ENCODE measurements at places on chromosomes 2 and 18.

DNA sequence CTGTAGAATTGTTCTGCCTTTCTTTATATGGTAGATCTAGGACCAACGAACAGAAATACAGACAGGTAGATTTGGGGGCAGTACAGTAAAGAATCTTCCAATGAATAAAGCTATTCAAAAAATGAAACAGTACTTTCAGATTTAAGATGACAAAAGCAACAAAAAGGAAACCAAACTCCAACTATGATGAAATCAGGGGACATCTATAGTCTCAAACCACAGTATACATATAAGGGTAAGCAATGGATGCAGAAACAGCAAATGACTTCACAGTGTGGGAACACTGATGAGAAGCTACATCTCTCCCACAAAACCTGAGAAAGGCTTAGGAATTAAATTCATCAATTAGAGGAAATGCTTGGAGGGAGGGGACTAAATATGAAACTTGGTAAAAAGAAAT, 202.5 kb downstream of the CTNNA2 start:
- DNase-seq = no peak

- no peak for DNase-seq
Observed at GRCh38 chr18:24989760-24990593, 362.0 kb downstream of the ZNF521 start.

DNA sequence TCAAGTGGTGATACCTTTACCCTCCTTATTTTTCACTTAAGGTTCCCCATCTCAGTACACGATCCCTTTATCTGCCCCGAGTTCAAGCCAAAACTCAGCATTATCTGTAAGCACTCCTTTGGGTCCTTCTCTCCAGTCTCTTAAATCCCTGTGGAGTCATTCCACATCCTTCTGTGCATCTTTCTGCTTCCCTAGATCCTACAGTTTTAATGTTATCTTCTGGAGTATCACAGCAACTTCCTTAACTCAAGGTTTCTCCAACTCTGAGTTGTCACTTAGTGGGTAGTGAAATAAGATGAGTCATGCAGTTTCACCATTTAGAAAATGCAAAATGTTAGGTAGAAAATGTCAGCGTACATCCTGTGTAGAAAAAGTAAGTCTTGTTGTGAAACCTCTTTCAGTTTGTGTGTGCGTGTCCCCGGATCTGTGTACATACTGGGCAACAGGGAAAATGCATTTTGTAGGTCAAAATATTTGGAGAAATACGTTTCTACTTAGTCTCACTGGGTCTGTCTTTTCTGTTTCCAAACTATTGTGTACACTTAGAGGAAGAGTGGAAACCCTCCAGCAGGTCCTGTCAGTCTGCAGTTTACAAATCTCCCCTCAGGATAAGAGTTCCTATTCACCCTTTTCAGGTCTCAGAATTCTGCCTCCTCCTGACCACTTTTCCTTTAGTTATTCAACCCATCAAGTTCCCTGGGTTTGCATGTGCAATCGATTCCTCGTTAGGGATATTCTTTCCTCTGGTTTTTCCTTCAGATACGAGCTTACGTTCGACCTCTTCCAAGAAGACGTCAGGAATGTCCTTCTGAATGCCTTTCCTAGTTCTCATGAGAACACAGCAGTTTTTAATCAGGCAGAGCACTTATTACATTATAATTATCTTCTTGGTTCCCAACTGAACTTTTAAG, 154.8 kb downstream of the TGIF1 start:
- DNase-seq = no peak

DNA sequence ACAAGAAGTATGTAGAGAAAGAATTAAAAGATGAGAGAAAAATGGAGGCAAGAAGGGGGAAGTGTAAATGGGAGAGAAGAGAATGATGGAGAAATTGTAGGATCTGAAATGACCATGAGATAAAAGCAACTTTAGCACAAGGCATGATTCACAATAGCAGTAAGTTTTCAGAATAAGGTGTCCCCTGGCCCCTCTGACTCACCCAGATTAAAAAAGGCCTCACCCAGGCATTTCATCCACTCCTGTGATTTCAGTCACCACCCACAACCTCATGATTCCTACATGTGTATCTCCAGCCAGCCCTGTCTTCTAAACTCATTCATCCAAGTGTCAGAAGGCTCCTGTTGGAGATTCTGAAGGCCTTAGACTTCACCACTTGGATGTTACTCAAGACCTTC, 56.6 kb downstream of the SP100 start:
- peak; percentile 22 for DNase-seq

- DNase-seq = no peak
Observed at GRCh38 chr2:58700591-58700990, 459.5 kb upstream of the FANCL start.

DNA sequence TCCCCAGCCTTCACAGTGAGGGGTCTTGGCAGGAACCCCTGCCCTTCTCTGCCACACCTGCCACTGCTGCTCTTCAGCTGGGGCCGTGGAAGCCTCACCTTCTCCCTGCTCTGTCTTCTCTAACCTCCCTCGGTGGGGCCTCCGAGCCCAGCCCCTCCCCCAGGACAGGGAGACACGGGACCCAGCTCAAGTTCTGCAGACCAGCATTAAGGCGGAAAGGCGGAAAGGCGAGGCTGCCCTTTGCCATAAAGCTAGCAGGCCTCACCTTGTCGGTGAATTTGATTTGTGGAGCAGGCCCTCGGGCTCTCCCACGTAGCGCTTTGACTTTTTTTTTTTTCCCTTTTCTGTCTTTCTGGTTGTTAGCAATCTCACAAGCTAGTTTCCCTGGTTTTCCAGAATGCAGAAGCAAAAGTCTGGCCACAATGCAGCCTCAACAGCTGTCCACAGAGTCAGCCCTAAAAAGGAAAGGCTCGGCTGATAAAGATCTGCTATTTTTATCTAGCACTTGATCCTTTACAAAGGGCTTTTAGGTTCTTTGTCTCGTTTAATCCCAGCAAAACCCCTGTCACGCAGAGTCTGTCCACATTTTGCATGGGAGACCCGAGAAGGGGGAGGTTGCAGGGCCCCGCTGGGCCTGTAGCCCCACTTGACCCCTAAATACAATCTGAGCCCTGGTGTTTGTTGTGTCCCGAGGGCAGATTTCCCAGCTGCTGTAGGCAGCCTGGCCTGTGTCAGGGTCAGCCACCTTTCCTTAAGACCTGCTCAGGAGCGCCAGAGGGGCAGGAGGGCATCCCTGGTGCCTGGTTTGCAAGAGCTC, 6.0 kb downstream of the ITM2C start:
- no peak for DNase-seq

DNA sequence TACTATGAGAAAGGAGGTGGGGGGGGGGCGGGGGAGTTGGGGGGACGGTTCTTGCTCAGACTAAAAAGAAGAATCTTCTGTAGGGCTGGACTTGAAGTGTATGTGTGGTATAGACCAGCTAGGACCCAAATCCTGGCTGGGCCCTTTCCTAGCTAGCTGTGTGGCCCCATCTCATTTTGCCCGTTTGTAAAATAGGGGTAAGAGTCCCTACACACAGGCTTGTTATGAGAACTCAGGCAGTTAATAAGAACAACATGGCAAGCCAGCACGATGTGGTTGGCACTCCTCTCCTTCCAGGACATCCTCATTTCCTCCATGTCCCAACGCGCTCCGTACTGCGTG, 1.1 kb downstream of the EVA1A start:
- no peak for DNase-seq

GRCh38 chr18:70732188-70732587, 443.3 kb downstream of the SOCS6 start:
- DNase-seq = no peak

GRCh38 chr18:56715121-56715520, 64.0 kb downstream of the WDR7 start:
- no peak for DNase-seq

DNA sequence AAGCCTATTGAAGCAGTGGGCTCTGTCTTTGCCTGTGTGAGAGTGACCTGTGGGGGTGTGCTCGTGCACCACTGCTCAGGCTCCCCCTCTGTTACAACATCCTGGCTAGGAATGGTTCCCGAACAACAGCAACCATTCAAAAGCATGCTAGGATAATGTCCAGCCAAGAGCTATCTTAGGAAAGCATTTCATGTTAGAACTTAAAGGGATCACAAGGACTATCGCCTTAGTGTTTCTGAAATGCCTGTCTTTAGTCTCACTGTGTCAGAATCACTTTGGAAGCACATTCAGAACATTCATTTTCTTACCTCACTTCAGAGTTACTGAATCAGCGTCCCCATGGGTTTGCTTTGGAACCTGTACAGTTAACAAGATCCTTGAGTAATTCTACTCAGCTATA, 134.9 kb upstream of the DSEL start:
- no peak for DNase-seq

- DNase-seq = no peak
Observed at GRCh38 chr2:109645412-109646184, 31.4 kb downstream of the SOWAHC start.

GRCh38 chr2:187354661-187355060, 93.4 kb downstream of the CALCRL start:
- DNase-seq = no peak

GRCh38 chr2:7878786-7879482, 802.9 kb upstream of the ID2 start:
- DNase-seq = no peak

DNA sequence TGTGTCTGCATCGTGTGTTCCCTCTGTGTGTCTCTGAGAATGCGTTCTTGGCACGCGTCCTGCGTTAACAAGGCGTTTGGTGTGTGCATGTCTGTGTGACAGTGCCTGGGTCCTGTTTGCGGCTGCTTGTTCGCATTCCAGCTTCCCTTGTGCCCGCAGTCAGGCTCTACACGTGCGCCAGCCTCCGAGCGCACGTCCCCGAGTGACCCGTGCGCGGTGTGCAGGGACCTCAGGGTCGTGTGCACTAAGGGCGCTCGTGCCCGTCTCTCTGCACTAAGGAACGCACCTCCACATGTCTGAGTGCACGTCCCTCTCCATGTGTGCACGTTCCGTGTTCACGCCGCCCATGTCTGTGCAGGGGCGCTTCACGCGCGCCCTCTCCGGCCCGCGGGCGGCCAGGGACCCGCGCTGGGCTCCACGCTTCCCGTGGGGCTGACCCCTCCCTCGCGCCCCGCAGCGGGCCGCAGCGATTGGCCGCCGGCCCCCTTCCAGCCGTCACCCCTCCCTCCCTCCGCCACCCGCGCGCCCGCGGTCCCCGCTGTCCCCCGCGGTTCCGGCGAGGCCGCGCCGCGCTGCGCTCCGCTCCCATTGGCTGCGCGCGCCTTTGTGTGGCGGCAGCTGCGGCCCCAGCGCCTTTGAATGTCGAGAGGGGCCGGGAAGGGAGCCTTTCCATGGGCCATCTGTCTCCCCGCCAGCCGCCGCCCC, 229.4 kb downstream of the HAUS1 start:
- peak; percentile 13 for DNase-seq

DNA sequence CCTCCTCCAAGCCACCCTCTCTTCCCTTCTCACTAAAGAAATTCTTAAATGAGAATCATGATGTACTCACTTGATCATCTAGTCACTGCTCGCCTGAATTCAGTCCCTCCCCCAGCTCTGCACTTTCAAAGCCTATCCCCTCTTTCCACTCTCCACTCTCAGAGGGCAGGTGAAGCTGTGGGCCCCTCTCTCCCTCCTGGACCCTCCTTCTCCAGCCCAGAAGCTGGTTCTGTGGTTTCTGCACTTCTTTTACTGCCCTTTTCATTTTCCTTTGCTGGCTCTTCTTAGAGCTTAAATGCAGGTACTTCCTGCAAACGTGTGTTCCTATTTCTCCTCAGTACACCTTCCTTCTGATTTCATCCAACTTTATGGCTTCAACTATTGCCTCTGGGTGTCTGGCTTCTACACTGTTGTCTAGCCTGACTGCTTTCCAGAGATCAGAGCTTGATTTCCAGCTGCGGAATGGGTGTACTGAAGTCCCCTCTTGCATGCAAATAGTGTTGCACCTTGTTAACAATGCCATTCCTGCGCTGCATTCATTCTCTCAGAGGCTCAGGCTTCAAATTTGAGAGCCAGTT, 15.3 kb upstream of the TXNDC2 start:
- no peak for DNase-seq

GRCh38 chr2:10003206-10004125, 39.9 kb upstream of the KLF11 start:
- DNase-seq = no peak

GRCh38 chr2:217366266-217366895, 506.5 kb upstream of the TNP1 start:
- no peak for DNase-seq

- DNase-seq = no peak
Observed at GRCh38 chr18:59661891-59662701, 35.1 kb downstream of the CCBE1 start.

DNA sequence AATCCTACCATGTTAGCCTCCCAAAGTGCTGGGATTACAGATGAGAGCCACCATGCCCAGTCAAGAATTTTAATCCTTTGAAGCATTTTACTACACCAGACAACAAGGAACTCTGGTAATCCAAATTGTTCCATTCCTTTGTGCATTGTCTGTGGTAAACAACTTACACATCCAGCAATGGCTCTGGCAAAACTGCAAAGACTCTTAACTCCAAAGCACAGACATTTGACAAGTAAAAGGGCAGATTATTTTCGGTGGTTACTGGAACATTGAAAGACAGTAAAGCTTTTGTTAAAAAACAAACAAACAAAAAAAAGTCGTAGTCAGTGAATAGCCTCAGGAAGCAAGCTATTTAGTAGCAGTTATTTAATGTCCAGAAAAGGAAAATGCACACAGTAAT, 33.2 kb upstream of the RMND5A start:
- DNase-seq = no peak

DNA sequence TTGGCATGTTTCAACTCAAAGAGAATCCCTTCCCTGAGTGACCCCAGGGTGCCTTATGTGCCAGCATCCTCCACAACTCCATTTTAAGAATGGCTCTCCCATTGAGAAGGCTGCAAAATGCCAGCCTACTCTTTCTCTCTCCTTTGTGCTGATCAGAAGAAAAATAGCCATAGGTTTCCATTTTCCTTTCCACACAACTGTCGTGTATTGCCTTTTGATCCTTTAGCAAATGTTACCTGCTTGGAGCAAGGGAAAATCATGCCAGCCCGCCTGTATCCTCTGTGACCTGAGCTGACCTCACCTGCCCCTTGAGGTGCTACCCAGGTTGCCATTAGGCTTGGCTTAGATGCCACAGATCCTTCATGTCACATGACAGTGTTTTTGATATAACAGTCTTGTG, 38.8 kb downstream of the DPYSL5 start:
- DNase-seq = no peak

- no peak for DNase-seq
Observed at GRCh38 chr2:238868067-238868524, 20.2 kb downstream of the TWIST2 start.

- DNase-seq = no peak
Observed at GRCh38 chr2:102273619-102274211, 37.6 kb upstream of the IL1RL1 start.

GRCh38 chr2:8487461-8487932, 194.4 kb upstream of the ID2 start:
- no peak for DNase-seq

Data from stimulated activated CD4-positive, alpha-beta T cell treated with anti-CD3 and anti-CD28 coated beads, Interleukin-12 subunit alpha, Interleukin-12 subunit beta, amount 100 ng/mL, for 48 hours (primary cell).